ENCODE measurements at places on chromosomes 16 and 17.

GRCh38 chr16:18841833-18842525, 40.6 kb upstream of the ARL6IP1 start:
- DNase-seq = no peak

- peak; percentile 43 for DNase-seq
Measured at GRCh38 chr16:64417711-64418227, 704.1 kb downstream of the CDH11 start.

DNA sequence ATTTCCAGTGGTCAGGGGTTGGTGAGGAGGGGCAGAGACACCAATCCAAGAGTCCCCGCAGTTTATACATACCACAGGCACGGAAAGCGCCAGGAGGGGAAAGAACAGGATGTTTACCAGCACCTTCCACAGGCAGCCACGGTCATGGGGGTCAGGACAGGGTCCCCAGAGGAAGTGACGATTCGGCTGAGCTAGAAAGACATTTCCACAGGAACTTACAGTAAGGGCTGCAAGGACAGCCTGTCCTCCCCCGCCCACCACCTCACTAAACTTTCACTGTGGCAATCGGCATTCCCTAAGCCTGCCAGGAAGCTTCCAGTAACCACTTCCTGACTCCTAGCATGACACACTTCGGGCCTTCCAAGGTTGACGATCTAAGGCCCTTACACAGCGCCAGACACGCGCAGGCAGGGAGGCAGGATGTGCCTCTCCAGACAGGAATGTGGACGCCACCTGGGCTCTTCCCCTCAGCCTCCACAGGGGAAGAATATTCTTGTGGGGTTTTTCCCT, 1.2 kb upstream of the MT2A start:
- peak; percentile 100 for DNase-seq

GRCh38 chr17:50916026-50916707, 50.0 kb upstream of the TOB1 start:
- DNase-seq = peak; percentile 31

DNA sequence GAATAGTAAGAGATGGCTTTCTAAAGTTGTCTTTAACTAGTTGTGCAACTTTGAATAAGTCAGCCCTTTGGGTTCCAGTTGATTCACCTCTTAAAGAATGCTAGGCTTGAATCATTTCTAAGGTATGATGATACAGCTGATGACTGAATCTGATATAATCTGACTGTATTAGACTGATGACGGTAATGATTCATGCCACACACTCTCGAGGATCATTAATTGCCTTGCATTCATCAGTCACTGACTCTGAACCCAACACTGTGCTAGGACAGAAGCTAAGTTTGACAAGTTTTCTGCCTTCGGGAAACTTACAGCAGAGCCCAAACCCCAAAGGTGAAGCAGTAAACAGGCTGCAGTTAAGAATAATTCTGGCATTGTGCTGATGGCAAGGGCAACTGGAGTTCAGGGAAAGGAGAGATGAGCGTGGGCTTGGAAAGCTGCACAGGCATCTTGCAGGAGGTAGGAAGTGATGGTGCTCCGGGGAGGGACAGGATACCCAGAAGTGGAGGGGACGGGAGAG, 25.8 kb downstream of the ASIC2 start:
- peak; percentile 67 for DNase-seq

DNA sequence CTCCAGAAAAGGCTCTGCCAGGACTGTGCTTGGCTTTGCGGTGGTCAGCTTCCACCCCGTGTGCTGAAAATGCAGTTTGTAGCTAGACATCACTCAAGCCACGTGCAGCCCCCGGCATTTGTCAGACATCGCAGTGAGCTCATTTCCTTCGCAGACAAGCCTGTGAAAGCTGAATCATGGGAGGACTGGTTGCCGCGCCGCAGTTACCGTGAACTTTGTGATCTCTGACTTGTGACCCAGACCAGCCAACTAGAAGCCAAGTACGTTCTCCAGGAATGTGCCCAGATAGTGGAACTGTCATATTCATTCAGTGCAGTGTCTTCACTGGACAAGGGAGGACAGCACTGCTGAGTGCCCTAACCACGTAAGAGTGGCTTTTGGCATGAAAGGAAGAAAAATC, 58.1 kb downstream of the NDE1 start:
- DNase-seq = peak; percentile 51

DNA sequence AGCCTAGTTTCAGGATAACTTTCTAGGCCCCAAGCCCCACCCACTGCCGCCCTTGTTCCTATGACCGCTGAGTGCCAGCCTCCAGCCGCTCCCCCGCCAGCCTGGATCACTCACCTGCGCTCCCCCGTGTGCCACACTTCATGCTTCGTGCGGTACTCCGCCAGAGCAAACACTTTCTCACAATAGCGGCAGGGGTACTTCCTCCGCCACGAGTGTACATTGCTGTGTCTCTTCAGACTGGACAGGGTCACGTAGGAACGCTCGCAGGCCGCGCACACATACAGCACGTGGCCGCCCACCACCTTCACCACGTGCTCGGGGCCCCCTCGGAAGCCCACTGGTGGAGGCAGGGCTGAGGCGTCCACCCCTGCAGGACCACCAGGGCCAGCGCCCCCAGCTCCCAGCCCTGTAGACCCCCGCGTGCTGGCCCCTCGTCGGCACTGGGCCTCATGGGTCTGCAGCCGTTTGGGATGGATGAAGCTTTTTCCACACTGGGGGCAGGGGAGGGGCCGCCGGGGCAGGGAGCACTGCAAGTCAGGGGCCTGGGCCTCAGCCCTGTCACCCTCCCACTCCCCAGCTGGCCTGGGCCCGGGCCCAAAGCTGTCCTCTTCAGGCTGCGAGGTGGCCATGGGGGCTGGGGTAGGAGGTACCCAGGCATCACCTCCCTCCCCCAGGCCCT, 13.7 kb downstream of the ZBTB4 start:
- DNase-seq = no peak

DNA sequence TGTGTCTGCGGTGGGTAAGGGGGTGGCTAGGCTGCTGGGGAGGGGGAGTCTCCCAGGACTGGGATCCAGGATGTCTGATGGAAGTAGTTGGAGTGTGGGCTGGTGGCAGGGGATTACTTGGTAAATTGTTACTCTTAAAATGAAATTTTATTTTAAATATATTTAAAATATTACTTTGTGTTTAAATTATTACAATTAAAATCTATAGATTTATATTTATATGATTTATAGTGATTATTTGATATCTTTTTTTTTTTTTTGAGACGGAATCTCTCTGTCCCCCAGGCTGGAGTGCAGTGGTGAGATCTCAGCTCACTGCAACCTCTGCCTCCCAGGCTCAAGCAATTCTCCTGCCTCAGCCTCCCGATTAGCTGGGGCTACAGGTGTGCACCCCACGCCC, 18.6 kb downstream of the CPNE2 start:
- DNase-seq = no peak

DNA sequence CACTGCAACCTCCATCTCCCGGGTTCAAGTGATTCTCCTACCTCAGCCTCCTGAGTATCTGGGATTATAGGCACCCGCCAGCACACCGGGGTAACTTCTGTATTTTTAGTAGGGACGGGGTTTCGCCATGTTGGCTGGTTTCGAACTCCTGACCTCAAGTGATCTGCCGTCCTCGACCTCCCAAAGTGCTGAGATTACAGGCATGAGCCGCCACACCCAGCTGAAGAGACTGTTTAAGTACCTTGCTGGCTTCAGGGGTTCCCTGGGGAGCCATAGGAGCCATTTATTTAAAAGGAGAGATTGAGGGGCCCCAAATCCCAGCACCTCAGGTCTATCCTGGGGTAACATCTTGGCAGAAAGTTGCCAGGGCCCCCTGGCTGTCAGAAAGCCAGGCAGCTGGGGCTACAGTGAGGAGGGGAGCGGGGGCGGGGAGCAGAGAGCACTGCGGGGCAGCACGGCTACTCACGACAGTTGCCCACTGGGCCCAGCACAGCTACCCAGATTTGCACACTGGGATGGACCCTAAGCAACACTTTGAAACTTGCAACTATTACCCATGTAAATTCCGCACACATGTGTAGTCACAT, 1.6 kb downstream of the SNAI3 start:
- no peak for DNase-seq

DNA sequence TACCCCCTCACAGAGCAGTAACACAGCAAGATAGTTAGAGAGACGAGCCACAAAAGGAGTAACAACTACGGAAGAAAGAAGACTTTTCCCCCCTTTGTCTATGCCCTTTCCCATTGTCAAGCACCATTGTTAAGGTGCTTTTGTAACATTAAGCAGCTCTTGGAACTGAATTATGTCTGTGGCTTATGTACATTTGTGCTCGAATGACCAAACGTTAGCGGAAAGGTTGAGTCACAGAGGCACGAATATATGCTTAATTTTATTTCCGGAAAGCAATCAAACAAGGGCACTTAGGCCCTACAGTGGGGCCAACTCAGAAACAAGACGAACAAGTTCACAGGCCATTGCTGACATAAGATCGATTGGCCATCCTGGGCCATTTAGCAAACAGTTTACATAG, 109.5 kb downstream of the ANKFN1 start:
- DNase-seq = no peak

DNA sequence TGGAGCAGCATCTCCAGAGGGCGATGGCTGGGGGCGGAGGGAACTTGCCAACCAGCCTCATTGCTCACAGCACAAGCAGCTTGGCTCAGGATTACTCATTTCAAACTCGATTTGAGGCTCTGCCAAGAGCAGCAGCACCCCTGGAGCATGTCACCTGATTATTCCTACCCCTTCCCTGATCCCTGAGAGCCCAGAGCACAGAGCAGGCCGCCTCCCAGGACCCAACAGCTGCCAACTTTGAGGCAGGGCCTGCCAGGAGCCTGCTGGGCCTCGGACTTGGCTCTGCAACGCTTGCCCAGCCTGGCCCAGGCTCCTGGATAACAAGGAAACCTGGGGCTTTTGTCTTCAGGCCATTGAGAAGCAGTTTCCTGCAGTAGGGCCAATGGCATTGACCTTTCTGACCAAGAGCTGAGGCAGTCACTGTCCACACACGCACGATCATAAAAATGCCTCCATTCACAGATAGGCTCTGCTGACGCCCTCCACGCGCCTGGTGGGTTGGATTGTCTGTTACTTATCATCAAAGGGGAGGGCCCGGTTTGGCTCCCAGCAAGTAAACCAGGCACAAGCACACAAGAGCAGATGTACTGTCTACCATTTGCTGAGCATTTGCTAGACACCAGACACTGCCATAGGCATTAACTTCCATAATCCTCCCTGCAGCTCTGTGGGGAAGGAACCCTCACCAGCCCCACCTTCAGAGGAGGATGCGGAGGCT, 406.6 kb upstream of the EEF2KMT start:
- DNase-seq = peak; percentile 18

DNA sequence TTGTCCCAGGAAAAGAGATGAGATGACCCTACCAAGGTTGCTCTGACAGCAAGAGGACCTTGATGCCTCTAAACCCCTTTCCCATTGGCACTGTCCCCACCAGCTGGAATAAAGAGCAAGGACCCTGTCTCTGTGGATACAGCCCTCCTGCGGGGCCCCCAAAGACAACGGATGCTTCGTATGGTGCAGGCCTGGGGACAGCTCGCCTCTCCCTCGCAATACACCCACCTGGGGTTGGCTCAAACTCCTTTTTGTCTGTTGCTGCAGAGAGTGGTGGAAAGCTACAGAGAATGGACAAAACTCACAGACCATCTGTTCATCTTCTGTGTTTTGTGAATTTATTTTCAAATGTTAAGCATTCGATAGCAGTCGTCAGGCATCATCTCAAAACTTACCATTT, 27.6 kb upstream of the CACNG3 start:
- DNase-seq = no peak

- DNase-seq = peak; percentile 85
Measured at GRCh38 chr17:78383725-78384471, 5.4 kb downstream of the PGS1 start.

DNA sequence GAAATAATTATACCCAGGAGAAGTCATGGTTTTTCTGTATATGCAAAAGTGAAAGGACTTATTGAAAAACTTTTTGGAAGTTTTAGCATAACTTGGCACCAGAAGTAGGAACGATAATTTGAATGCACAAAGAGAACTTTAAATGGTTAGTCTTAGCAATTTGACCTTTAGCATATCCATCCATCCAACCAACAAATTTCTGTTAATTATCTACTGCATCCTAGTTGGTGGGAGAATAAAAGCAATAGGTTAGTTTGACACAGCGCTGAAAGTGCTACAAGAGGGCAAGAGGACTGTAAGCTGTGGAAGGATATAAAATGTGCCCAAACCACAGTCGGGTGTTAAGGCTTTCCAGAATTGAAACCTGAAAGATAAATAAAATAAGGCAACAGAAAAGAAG, 17.6 kb downstream of the SPAG9 start:
- no peak for DNase-seq

DNA sequence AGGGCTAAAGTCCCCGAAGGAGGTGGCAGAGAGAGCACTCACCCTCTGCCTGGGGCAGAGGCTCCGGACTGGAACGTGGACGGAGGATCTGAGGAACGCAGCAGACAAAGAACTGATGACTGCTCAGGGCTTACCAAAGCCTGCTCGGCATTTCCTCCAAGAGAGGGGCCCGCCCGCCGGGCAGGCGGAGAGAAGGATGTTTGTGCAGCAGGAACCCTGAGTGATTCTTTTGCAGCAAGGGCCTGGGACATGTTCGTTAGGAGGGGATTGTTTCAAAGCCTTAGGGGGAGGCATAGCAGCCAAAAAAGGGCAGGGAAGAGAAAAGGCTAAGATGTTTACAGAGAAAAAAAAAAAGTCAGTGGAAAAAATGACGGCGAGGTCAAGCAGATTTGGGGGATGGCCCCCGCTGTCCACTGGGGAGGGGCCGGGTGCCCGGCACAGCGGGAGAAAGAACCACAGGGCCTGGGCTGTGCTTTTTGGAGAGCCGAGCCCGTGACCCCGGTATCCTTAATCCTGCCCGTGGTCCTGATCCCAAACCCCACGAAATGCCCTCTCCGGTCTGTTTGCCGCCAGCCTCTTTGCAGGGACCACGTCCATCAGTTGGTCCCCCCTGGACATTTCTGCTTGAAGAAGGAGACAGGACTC, 129.3 kb downstream of the NTN1 start:
- DNase-seq = no peak

DNA sequence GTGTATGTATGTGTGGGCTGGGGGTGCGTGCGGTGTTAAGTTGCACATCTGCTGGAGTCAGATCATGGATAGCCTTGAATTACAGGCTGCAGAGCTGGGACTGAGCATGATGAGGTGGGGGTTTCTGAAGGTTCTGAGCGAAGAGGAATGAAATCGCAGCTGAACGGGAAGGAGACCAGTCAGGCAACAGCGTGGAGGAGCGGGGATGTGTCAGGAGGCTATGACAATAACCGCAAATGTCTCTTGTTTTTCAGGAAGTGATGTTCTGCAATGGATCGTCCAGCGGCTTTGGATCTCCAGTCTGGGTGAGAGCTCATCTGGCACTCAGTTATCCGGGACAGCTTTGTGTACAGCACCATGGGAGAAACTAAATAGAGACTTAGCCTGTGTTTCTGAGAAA, 20.9 kb downstream of the RGS9 start:
- DNase-seq = no peak

GRCh38 chr17:42097691-42098631, at the start of gene ZNF385C:
TSS of gene ZNF385C (minus strand) at chr17:42098473. CDS start at chr17:42063056, 35,417 bp downstream.
- no peak for DNase-seq

DNA sequence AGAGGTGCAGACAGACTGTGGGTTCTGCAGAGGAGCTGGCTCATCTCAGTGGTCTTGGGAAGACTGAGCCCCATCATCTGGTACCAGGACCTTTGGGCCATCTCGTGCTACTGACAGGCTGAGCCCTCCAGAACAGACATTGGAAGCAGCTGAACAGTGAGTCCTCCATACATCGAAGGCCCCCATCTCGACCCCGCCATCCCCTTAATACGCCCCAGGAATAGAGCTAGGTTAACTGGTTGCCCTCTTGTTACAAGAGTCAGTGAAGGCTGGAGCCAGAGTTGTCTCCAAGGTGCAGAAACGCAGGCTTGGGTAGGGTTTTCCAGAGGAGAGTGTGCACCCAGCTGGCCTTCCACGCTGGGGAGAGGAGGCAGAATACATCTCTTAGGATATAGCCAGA, 76.0 kb downstream of the N4BP1 start:
- DNase-seq = no peak

Measured in RPMI7951 (cell line).